ENCODE measurements at places on chromosomes 5 and 9.
A peak's percentile ranks its signal among the peaks of the same experiment; 100 is the strongest.

DNA sequence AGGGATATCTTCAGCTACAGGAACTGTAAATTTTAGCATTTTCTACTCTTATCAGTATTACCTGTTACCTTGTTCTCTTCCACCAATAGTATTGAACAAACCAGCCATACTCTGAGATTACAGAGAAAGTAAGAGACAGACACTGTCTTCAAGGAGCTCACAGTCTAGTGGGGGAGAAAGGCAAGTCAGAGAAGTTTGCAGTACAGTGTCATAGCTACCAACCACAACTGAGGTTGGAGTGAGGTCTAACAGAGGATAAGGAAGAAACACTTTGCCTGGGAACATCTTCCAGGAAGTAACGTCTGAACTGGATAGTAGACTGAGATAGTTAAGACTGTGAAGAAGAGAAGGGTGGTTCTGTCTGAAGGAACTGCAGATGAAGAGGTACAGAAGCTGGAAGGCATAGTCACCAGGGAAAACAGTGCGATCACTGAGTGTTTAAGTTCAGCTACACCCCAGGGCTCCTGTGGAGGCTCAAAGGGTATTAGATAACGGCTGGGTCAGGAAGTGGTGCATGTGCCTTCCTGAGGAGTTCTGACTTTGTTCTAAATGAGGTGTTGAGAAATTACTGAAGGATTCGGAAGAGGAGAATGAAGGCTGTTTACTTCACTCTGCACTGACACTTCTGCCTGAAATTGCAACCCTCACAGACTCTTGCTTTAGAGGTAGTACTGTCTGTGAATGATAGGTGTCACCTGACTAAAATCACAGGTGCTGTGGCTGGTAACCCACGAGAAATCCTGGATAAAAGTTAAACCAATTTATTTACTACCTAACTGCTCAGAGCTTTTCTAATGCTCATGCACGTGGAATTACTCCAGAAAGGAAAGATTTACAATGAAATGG, 841.6 kb downstream of the MAT2B start:
- DNase-seq = no peak

DNA sequence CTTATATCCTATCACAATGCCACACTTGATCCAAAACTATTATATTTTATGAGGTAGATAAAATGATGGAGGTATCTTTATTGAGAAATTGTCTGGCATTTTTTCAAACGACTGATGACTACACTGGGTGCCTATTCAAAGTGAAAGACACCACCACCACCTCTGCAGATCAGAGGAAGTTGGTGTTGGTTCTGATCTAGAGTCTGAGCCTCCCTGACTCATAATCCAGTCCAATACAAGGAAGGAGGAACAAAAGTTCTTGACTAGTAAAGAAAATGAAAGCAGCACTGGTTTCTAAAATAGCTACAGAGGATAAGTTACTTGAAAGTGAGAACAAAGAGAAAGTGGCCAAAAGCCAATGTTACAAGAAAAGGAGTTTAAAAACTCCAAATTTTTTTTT, 139.9 kb downstream of the RFX3 start:
- DNase-seq = no peak

- DNase-seq = peak; percentile 27
These were observed 24.7 kb upstream of the NUDT12 start for GRCh38 chr5:103587185-103587748.

GRCh38 chr9:110099236-110100095, 108.5 kb downstream of the C9orf152 start:
- peak; percentile 91 for DNase-seq

DNA sequence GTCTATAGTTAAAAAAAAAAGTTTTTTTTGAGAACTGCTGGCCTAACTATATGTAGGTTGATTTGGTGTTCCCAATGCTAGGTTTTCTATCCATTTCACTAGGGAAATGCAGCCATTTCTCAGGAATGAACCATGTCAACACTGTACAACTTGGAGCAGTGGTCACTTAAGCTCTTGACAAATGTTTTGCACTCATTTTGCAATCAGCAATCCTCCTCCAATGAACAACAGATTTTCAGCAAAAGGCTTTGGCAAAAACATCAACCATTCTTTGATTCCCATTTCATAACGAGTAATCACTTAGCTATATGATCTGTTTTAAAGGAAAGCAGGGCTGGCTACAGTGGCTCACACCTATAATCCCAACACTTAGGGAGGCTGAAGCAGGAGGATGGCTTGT, 17.9 kb downstream of the STRBP start:
- DNase-seq = no peak

- no peak for DNase-seq
These were observed 24.1 kb downstream of the SLC1A3 start for GRCh38 chr5:36630201-36631145.

GRCh38 chr9:34121996-34122395, 4.5 kb downstream of the DCAF12 start:
- no peak for DNase-seq

DNA sequence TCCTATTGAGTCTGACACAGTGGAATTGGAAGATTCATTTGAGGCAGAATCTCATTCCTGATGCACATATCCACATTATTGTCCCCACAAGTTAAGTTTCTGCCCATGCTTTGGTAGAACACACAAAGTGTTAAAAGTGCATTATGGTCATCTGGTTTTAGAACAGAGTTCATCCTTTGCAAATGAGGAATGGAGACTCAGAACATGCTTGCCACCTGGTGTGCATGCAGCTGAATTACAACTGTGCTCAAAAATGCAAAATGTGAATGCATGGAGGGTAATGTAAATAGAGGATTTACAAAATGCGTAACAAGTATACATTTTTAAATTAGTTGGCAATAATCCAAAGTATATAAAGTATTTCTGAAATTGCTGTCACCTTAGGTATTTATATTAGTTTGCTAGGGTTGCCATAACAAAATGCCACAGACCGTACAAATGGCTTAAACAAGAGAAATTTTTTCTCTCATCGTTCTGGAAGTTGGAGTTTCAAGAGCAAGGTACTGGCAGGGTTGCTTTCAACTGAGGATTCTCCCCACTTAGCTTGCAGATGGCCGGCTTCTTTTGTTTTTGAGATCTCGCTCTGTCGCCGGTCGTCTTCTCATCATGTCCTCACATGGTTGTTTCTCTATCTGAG, 671.1 kb downstream of the TAF11L14 start:
- DNase-seq = no peak

- DNase-seq = no peak
These were observed 5.0 kb downstream of the IL3 start for GRCh38 chr5:132065351-132065937.

DNA sequence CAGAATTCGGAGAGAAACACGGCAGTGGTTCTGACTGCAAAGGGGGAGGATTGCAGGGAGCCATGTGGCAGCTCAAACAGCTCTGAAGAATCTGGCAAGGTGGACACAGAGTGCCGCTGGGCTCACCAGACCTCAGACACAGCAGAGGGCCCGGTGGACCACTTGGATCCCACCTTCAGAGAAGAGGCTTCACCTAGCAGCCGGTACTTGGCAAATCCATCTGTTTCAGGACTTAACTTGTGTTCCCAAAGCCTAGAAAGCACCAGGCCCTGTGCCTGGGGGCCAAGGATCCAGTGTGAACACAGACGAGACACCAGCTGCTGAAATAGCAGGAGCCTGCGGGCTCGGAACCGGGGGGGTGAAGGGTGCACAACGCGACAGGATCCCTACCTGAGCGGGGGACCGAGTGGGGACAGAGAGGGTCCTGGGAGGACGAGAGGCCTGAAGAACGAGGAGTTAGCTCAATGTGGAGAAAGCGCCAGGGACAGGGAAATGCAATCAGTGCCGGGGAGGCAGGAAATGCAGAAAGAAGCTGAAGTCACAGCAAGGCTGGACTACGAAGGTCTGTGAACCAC, 44.6 kb downstream of the BTNL9 start:
- no peak for DNase-seq

DNA sequence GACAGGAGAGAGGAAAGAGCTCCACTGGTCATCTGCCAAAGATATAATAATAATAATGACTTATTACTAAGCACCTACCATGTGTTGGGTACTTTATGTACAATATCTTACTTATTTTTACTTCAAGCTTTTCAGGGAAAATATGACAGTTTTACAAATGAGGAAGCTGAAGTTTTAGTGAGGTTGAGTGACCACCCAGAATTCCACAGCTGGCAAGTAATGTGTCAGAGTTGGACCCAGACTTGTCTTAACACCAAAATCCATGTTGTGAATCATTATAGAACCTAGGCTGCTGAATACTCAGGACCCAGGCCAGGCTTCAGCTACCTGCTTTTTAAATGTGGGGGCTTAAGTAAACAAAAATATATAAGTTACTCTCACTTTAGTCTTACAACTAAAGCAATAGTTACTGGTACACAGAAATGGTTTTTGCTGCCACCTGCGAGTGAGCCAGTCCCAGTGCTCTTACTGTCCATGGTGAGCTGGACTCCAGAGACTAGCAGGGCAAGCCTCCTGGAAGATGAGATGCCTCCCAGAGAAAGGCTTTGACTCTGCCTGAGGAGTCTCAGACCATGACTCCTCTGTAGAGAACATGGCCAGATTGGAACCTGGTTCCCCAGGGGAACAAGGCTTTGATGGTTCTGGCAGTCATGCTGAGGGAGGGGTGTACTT, 29.9 kb downstream of the RUSC2 start:
- no peak for DNase-seq

DNA sequence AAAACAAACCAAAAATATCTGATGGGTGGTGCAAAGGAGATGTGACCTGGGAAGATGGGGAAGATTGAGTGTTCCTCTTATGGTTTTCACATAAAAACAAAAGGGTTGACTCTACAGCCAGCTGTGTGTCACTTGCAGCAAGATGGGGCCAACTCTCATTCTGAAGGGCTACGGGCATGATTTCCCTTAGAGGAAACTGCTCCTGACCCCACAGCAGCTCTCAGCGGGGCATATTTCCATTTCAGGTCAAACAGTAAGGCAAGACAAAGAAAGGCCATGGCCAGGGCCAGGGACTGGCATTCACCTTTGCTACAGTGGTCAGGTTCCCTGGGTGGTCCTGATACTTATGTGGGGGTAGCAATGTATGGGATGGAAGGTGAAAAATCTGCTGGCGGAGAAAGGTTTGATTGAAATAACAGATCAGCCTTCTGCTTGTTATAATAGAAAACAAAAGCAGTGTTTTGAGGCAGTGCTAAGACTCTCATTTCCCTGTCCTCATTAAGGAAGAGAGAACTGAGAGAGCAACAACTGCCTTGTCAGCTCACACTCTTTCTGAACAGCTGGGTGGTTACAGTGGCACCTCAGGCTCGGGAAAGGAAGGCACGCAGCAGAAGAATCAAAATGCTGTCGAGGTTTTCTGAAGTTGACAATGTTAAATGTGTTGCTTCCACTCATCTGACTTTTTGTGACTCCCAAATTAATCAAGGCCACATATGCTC, 120.7 kb upstream of the PCA3 start:
- DNase-seq = no peak

DNA sequence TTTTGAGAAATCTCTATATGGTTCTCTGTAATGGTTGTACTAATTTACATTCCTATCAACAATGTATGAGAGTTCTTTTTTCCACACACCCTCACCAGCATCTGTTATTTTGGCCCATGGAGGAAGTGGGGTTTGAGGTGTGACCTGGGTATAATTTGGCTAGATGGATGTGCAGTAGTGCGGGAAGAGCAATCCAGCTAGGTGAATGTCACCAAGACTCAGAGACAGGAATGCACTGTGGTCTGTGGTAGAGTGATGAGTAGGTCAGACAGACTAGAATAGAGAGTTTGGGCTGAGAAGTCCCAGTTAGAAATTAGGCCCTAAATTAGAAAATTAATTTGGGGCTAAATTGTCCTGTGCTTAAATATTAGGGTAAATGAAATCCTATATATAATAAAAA, 32.8 kb upstream of the PIP5K1B start:
- DNase-seq = no peak

- DNase-seq = no peak
These were observed 410.1 kb downstream of the MAT2B start for GRCh38 chr5:163915481-163915961.

- no peak for DNase-seq
These were observed 516.2 kb downstream of the ELAVL2 start for GRCh38 chr9:23309800-23310199.
